T-helper 17 cell (primary cell): ENCODE measurements at places on chromosomes 3 and 15.

GRCh38 chr3:193564012-193564411 lies 9.3 kb upstream of the ATP13A4 start:
- no peak for DNase-seq

DNA sequence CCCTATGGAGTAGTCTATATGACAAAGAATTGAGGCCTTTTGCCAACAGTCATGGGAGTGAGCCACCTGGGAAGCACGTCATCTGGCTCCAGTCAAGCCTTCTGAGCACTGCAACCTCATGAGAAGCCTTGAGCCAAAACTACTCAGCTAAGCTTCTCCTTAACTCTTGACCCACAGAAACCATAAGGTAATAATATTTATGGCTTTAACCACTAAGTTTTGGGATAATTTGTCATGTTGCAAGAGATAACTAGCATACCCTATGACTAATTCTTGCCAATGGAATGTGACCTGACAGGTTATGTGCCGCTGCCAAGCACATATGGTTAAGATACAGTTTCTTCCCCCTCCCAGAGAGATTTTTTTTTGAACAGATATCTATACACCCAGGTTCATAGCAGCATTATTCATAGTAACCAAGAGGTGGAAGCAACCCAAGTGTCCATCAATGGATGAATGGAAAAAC lies 11.8 kb upstream of the SLC6A11 start:
- no peak for DNase-seq

- DNase-seq = no peak
Measured at GRCh38 chr3:188233320-188233719, 79.4 kb downstream of the LPP start.

GRCh38 chr3:184654375-184654774 lies 57.5 kb downstream of the MAGEF1 start:
- no peak for DNase-seq

- DNase-seq = no peak
Measured at GRCh38 chr3:196202516-196202970, 8.7 kb downstream of the ZDHHC19 start.

GRCh38 chr3:179706233-179706632 lies 53.4 kb downstream of the USP13 start:
- no peak for DNase-seq

- no peak for DNase-seq
Measured at GRCh38 chr3:56294286-56294685, 174.0 kb downstream of the ERC2 start.

GRCh38 chr15:39817892-39818291 lies 35.3 kb upstream of the FSIP1 start:
- DNase-seq = no peak

GRCh38 chr3:195263925-195264600 lies 6.9 kb downstream of the XXYLT1 start:
- no peak for DNase-seq

GRCh38 chr3:24199775-24200247 lies 254.7 kb downstream of the NR1D2 start:
- no peak for DNase-seq

- DNase-seq = no peak
Measured at GRCh38 chr3:119329551-119329950, 35.4 kb downstream of the ARHGAP31 start.

DNA sequence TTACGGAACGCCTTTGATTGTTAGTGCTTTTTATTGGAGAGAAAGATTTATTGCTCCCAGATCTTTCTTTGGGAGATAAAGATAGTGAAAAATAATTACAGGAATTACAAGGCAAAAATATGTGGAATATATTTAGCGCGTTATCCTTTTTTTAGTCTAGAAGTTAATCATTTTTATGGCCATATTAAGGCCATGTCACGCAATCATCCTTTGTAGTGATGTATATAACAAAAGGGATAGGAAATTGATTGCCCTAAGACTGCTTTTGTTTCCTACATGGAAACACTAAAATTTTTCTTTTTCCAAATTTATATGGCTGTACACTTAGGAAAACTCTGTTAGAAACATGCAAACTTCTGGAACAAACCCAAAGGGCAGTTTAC lies 1.5 kb downstream of the TRPC1 start:
- no peak for DNase-seq

GRCh38 chr15:34783431-34783830 lies 11.9 kb downstream of the ACTC1 start:
- no peak for DNase-seq

DNA sequence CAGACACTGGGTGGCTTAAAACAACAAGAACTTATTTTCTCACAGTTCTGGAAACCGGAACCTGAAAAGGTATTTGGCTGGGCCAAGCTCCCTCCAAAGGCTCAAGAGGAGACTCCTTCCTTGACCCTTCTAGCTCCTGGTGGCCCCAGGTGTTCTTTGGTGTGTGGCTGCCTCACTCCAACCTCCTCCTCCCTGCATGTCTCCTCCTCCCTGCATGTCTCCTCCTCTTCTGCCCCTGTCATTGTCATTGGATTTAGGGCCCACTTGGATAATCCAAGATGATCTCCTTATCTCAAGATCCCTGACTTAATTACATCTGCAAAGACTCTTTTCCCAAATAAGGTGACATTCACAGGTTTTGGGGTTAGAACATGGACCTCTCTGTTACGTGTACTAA lies 69.8 kb upstream of the MFGE8 start:
- no peak for DNase-seq

GRCh38 chr15:63986751-63987341 lies 59.4 kb downstream of the DAPK2 start:
- no peak for DNase-seq

DNA sequence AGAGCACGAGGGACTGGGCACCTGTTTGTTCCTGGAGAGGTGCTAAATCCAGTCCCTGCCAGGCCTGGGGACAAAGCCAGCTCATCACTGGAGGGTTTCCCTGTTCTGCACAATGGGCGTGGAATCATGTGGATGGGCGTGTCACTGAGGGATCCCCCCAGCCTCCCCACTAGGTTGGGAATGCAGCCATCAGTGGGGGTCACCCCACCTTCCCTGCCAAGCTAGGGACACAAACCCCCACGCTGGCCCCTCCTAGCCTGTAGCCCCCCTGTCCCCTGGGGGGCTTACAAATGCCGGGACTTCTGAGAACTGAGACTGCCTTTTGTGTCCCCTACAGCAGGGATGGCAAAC lies 61.9 kb downstream of the NSMCE3 start:
- DNase-seq = no peak

DNA sequence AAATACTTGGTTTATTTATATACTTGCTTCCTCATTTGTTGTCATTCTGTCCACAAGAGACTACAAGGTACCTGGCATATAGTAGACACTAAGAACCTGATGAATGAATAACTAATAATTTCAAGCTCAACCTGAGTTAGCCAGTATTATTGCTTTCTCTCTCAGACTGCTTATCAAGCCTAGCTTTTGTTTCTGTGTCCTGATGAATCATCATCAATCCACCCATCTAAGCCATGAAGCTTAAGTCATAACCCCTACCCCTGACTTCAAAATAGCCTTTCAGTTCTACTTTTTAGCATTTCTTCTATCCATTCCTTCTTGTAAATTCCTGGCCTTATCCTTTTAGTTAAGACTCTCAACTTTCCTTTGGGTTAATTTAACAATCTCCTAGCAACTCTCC lies 420.8 kb downstream of the EPHA6 start:
- DNase-seq = no peak

DNA sequence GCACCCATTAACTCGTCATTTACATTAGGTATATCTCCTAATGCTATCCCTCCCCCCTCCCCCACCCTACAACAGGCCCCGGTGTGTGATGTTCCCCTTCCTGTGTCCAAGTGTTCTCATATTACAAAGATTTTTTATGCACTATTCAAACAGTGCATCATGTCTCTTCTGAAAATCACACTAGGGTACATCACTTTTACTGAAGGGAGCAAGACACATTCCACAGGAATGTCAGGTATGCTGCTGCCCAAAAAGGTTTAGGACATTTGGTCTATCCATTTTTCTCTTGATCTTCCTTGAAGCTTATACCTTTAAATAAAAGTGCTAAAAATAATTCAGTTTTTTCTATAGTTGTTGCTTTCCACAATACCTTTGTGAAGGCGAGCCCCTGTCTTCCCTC lies 9.2 kb upstream of the EPHA3 start:
- DNase-seq = no peak

GRCh38 chr15:39304201-39304841 lies 276.6 kb upstream of the THBS1 start:
- DNase-seq = no peak

DNA sequence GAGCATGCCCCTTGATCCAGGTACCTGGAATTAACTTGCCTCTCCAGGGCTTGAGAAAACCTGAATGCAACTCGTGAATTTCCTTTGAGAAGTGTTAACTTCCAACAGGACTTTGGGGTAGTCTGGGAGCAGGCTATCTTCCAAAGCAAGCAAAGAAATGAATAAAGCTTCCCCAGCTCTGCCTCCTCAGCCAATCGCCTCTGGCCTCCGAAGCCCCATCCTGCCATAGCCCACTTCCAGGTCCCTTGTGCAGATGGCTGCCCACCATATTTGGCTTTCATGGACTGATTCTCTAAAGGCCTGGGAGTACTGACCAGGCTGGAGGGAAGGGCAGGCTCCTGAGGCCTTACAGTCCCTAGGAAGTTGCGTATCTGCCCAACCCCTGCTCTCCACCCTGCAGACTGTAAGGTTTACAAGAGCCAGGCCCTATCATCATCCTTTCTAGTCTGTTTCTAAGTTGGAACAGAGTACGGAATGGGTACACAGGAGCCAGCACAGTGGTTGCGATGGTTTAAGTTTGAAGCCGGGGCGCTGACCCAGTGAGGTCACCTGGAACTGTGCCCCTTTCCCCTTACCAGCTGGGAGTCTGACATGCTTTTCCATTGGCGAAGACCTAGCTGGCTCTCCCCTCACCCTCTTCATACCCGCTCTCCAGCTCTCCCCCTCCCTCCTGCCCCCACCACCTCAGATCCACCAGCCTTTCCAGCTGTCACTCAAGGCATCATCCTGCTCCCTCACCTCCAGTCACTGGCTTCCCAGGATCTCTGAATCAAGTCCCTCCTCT lies 1.1 kb upstream of the PML start:
- DNase-seq = no peak

DNA sequence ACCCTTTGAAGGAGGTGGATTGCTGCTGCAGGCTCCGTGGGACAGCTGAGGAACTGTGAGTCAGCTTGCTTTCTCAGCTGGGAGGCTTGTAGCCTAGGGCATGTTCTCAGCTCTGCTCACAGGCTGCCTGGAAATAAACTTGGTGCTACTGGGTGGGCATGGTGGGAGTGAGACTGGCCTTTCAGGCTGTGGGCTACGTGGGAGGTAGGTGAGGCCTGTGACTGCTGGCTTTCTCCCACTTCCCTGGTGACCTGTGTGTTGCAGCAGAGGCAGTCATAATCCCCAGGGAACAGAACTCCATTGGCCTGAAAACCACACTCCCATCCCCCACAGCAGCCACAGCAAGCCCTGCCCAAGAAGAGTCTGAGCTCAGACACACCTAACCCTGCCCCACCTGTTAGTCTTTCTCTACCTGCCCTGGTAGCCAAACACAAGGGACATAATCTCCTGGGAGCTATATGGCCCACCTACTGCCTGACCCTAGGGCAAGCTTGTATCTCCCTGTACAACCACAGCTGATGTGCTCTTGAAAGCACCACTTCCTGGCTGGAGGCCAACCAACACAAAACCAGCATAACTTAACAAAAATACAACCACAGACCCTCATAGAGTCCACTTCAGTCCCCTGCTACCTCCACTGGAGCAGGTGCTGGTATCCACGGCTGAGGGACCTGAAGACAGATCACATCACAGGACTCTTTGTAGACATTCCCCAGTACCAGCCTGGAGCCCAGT lies 236.5 kb downstream of the SQOR start:
- DNase-seq = no peak
